HS-27A (cell line): ENCODE measurements at places on chromosomes 1 and 21.

- no peak for DNase-seq
These were observed 22.7 kb downstream of the KCNQ4 start for GRCh38 chr1:40806240-40806639.

DNA sequence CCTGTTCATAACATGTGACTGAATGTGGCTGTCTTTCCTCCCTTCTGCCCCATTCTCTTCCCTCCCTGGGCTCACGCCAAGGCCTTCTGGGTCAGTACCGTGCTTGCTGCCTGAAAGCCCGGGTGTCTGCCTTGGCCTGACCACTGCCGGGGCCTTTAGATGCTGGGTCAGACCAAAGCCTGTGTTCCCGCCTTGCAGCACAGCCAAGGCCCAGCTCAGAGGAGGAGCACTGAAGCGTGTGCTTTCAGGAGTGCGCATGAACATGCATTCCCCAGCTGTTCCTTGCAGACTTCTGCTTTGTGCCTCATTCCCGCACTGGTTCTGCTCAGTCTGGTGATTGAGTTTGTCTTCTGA is 27.0 kb upstream of the SARS1 start:
- no peak for DNase-seq

GRCh38 chr1:110216844-110217444 is 6.8 kb downstream of the KCNC4 start:
- no peak for DNase-seq

DNA sequence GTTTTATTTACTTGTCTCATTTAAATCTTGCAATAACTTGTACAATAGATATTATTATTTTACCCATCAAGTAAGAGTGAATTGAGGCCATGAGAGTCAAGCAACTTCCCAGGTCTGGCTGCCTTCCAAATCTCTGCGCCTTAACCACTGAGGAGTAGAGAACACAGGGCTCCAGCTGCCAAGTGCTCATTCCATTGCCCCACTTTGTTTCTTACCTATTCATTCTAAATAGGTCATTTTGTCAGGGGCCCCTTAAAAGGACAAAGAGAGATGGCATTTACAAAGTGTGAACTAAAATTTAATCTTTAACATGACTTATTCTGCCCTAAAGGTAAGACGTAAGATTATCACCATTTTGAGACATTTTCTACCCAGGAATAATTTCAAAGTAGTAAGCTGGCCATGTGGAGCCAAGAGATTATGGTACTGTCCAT is 3.5 kb downstream of the PPP1R15B start:
- DNase-seq = no peak

DNA sequence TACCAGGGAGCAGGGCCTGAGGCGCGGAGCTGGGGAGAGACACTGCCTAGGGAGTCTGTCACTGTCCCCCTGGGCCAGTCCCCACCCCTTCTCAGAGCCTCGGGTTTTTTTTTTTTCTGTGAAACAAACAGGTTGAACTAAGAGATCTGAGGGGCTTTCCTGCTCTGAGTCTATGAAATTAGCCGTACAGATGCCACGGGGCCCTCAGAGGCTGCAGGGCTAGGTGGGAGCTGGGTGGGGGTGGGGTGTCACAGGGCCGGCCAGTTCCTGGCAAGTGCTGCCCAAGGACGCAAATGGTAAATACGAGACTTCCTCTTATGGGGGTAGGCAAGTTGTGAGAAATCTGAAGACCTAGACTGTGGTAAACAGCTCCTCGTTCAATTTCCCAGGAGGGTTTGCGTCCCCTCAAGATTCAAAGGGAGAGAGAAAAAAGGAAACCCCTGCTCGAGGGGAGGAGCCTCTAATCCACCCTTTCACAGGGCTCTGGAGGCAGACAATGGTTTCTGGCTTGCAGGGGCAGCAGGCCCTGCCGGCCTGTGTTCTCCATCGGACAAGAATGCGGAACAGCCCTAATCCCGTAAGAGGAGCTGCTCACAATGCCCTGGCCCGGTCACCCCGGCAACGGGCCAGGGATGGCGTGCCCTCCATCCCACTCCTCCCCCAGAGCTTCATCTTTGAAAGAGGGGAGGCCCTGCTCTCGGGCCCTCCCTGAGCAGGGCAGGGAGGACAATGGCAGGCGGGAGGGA is 7.8 kb downstream of the NUAK2 start:
- DNase-seq = no peak

DNA sequence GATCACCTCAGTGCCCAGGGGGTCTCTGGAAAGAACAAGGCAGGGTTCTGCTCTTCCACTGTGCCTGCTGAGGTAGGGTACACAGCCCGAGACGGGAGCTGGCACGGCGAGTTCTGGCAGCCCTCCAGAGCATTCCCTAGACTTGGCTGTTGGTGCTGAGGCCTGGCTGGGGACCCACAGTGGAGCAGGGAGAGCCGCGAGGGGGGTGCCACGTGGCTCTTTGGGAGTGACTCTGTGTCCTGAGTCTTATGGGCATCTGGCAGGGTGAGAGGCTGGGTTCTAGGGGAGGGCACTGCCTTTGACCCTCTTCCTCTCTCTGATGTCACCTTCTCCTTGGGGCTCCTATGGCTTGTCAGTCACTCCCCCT is 336.4 kb downstream of the CAMTA1 start:
- DNase-seq = no peak
